ENCODE measurements at places on chromosomes 12 and 14. TPM values are rescaled to one million over a fixed set of nuclear protein-coding genes. Genes with fewer than 3 reads are reported as not detected.
A peak's percentile ranks its signal among the peaks of the same experiment; 100 is the strongest.

DNA sequence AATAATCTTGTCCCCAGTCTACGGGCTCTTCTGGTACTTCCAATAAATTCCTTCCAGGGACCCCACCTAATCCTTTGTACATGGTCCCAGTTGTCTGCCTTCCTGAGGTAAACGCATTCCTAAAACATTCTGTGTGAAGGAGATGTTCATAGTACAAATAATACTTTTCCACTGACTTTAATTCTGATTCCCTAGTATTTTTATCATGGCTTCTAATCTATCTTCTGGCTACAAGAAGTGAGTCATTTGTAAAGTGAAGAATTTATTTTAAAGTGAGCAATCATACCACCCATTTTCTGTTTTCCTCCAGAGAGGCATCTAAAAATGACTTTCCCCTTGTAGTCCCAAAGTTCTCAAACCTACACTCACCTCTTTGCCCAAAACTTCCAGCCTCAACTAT lies 65.9 kb upstream of the NUDT4 start:
- no peak for DNase-seq

- DNase-seq, result no peak
These were observed 3.0 kb downstream of the LGR5 start for GRCh38 chr12:71442567-71442931.

GRCh38 chr14:87199381-87199780 lies 793.6 kb downstream of the GALC start:
- no peak for DNase-seq

DNA sequence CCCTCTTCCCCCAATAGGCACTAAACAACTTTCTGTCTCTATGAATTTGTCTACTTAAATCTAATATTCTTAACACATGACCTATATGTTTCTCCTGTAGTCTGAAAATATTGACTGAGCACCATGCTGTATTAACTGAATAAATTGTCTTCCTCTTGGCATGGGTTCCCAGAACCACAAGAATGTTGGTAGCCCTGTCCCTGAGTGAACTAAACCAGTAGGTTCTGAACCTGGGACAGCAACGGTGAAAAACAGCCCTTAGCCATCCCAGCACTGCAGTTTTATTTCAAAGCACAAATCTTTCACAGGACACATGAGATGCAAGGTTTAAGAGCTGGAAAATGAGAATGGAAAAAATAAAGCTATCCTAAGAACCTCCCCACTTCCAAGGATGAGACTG lies 20.4 kb upstream of the HSP90B1 start:
- no peak for DNase-seq

GRCh38 chr12:123069436-123070266 lies 81.2 kb downstream of the PITPNM2 start:
- no peak for DNase-seq

PZP gene
- not detected for total RNA-seq

FOXN4 gene
- not detected for total RNA-seq

KRT6C gene
- not detected for total RNA-seq

ST8SIA1 gene
- 5.0 TPM for total RNA-seq

FAM181A gene
- total RNA-seq, result not detected

GRCh38 chr12:91347481-91348214 lies 165.0 kb upstream of the DCN start:
- DNase-seq, result no peak

VTI1B gene
- 59.7 TPM for total RNA-seq

DNA sequence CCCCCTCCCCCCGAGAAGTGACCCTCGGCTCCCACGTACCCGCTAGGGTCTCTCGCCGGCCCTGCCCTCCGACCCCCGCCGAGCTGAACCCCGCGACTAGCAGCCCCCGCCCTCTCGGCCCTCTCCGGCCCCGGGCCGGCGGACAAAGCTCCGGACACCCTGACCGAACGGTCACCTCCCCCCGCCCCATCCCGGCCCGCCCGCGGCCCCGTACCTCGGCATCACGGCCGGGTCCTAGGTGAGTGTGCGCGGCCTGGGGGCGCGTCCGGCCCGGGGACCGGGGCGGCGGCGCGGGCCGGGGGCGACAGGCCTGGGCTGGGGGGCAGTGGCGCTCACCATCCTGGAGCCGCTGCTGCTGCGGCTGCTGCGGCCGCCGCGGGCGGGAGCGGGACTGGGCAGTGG lies at the start of gene FIGNL2:
Gene FIGNL2, minus strand, starts transcription at position 393 of the 402 bp plus-strand sequence. CDS start 26,305 bp downstream, outside the sequence.
- DNase-seq, result no peak

GRCh38 chr14:21032326-21033132 lies 2.1 kb downstream of the RNASE13 start:
- no peak for DNase-seq

DNA sequence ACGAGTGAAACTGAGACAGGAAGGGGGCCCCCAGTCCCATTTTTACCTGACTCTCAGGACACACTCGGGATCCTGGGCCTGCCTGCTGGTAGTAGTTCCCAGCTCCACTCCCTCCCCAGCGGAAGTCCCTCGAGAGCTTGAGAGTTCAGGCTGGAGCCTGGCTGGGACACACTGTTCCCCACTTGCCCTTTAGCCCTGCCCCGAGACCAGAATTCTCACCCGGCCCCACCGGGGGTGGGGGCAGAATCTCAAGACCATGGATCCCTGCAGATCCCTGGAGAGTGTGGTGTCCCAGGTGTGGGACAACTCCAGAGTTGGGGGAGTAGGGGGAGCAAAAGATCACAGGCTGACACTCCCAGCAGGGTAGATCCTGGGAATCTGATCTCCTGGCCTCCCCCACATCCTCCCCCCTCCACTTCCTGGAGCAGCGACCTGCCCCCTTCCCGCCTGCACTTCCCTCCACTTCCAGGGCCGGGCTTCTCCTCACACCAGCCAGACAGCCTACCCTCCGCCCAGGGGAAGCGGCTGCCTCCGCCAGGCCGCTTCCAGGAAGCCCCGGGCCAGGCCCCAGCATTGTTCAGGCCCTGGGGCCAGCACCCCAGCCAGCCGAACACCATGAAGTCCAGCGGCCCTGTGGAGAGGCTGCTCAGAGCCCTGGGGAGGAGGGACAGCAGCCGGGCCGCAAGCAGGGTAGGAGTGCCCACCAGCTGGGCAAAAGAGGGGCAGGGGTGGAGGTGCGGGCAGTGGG lies at the start of gene TNS2:
Gene TNS2, plus strand, starts transcription at position 495 of the 748 bp plus-strand sequence. Its CDS starts 121 bp downstream, at position 616.
- DNase-seq, result peak; percentile 95
